ENCODE measurements at places on chromosomes 16 and 17.

DNA sequence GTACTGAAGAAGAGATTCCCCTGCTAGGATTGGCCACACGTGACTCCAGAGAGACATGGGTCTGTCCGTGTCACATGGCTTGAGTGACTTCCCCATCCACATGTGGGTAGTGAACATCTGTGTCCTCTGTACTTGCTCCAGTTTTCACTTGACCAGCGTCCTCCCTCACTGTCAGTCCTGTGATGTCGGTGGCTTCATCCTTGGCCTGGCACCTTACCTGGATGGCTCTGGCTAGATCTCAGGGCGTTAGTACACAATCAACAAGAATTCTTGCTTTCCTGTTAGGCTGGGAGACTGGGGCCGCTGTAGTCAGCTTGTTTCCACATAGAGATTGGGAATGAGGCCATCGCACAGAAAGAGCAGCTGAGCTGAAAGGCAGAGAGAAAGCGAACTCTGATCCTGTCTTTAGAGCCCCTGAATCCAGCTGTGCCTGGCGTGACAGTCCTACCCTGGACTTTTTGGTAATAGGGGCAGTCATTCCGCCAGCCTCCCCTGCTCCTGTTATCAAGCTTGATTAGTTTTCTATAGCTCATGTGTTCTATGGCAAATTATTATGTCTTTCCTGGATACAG is 227.3 kb downstream of the SNX29 start:
- DNase-seq: no peak

- no peak for DNase-seq
These were observed 651 bp downstream of the SHMT1 start for GRCh38 chr17:18362698-18363100.

- peak; percentile 64 for DNase-seq
These were observed 14.0 kb upstream of the ELAC2 start for GRCh38 chr17:13031718-13032350.

DNA sequence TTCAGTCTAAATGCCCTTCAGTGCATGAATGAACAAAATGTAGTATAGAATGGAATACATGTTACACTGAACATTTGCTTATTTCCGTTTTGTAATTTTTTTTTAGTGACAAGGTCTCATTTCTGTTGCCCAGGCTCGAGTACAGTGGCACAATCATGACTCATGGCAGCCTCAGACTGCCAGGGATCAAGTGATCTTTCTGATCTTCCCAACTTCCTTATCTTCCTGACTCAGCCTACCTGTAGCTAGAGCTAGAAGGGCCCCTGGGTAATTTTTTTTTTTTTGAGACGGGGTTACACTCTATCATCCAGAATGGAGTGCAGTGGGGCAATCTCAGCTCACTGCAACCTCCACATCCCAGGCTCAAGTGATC is 7.3 kb upstream of the SLX4 start:
- DNase-seq: no peak

GRCh38 chr17:58153671-58154070 is 5.5 kb downstream of the OR4D1 start:
- DNase-seq: peak; percentile 18

DNA sequence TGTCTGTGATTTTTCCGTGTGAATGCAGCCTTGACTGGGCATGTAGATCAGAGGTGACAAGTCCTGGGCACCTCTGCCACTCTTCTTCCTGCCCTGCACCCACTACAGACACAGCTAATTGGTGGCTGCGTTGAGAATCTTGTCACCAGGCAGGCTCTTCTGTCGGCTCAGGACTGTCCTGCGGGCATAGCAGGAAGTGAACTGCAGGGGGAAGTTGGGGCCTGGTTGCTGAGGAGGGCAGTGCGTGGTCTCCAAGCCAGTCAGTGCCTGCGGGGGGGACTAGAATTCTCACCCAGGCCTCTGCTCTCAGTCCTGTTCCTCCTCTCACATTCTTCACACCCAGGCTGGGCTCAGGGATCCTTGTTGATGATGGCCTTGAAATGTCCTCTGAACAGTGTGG is 50.5 kb downstream of the JPH3 start:
- no peak for DNase-seq

- peak; percentile 10 for DNase-seq
These were observed 284 bp upstream of the COPZ2 start for GRCh38 chr17:48037838-48038323.

DNA sequence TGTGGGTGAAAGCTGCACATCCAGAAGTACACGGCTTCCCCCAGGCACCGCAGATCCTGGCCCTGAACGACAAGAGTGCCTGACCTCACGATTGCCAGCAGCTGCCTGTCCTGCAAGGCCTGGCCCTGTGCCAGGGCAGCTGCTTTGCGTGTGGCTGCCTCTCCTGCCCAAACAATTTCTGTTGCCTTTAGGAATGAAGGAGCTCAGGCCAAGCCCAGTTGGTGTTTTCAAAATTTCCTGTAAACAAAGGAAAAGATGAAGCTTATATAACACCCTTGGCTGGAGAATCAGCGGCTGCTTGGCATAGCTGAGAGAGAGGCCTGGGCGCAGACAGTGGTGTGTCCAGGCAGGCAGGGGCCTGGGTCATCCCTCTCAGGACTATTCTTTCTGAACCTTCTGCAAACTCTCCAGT is 11.7 kb upstream of the SLC47A2 start:
- DNase-seq: no peak

GRCh38 chr17:68560966-68561720 is 40.0 kb downstream of the FAM20A start:
- DNase-seq: no peak

- DNase-seq: no peak
These were observed 40.8 kb downstream of the MRM1 start for GRCh38 chr17:36641877-36642845.

DNA sequence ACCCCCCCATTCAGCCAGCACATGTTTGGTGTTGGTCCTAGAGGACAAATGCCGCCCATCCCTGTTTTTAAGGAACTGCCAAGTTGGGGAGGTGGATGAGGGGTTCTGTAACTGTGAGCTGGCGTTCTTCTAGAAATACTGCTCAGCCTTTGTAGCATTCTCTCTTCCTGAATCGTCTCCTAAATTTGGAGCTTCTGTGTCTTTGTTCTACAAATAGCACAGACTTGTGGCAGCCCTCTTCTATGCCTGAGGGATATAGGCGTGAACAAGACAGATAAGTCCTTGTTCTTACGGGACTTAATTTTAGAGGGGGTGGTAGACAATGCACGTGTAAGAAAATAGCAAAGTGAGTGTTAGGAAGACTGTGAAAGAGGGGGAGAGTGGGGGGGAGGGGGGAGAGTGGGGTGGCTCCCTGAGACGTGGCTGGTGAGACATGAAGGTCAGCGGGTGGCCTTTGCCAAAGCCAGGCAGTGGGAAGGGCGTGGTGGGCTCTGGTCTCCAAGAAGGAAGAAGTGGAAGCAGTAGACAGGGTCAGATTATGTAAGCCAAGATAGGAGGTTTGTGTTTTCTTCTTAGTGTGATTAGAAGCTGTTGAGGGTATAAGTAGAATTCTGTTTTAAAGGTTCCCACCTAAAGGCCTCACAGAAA is 9.9 kb downstream of the MFSD11 start:
- no peak for DNase-seq

GRCh38 chr16:68823401-68824135 is 19.8 kb upstream of the TANGO6 start:
- no peak for DNase-seq

DNA sequence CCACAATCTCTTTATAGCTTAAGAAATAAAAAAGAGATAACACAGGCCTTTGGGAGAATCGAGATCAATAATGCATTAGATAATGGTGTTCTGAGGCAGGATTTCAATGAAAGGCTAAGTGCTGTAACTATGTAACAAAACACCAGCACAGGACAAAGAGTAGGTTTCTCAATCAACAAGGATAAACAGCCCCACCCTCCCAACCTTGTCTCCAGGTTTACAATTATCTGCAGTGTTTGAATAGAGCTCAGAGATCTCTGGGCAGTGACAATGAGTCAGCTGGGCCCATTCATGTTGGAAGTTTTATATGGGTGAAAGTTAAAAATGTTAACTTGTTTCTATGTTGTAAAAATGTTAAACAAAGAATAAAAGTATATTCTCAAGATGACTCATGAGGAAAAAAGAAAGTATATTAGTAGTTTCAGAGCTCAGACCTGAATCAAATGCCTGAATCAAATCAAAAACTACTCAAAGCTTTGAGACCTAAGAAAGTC is 17.0 kb upstream of the KRT20 start:
- no peak for DNase-seq

DNA sequence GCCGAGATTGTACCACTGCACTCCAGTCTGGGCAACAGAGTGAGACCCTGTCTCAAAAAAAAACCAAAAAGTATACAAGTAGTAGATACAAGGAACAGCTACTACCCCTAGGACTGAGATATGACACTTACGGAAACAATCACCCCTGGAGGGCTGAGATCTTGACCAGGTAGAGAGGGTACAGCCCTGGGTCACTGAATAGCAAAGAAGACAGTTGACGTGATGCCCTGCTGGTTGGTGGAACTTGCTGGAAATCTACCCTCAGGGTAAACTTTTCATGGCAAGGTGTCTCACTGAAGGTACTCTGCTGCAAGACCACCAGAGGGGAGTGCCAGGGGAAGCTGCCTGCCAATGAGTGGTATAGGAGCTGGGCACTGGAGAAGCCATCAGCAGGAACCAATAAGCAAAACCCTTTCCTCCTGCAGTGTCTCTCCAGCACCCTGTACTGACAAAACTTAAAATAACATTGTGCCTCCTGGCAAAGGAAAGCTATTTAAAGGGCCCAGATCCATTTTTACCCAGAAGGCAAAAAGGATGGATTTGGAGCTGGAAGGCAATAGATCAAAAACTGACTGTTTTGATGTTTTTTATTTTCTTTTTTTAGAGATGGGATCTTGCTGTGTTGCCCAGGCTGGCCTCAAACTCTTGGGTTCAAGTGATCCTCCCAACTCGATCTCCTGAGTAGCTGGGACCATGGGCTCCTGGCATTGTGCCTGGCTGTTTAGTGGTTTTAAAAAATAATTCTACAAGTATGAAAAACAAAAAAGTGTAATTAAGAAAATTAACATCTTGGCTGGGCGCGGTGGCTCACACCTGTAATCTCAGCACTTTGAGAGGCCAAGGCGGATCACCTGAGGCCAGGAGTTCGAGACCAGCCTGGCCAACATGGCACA is 11.3 kb upstream of the PDXDC1 start:
- DNase-seq: no peak

DNA sequence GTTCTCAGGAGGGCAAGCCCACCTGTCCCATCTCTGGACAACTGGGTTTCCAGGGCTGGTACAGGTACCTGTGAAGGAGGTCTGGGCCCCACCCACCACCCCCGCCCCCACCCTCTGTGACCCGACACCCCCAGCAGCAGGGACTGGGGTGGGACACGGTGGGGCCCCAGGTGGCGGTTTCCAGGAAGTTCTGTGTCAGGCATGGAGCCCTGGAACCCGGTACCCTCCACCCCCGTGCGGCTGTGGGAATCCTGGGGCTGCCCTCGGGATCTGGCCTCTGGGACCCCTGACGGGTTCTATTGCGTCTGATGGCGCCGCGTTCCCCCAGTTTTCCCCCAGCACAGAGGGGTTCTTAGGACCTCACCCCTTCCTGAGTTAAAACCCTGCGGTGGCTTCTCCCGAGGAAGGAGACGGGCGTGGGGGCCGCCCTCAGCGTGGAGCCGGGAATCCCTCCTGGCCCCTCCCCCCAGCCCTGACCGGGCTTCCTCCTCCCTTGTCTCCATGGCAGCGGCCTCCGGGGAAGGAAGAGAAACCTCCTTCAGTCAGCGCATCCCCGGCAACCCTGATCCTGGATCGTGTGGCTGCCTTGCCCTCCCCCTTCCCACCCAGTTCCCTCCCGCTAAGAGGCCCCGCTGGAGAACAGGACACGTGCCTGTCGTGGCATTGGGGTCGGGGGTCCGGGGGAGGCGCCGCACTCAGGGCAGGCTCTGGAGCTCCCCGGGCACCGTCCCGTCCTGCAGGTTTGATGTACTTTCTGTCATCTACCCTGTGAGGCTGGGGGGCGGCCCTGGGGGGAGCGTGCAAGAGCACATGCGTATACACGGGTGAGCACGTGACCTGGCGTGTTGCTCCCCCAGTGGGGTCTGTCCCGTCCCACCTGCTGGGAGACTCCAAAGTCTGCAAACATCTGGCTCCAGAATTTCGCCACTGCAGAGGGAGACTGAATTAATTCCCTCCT is 30.3 kb downstream of the CACNA1H start:
- DNase-seq: no peak

- no peak for DNase-seq
These were observed 382.8 kb downstream of the SEC14L1 start for GRCh38 chr17:77523540-77523939.

GRCh38 chr16:49780433-49780832 is 75.5 kb downstream of the ZNF423 start:
- DNase-seq: no peak

GRCh38 chr17:37521821-37522220 is 32.1 kb downstream of the DUSP14 start:
- DNase-seq: no peak

DNA sequence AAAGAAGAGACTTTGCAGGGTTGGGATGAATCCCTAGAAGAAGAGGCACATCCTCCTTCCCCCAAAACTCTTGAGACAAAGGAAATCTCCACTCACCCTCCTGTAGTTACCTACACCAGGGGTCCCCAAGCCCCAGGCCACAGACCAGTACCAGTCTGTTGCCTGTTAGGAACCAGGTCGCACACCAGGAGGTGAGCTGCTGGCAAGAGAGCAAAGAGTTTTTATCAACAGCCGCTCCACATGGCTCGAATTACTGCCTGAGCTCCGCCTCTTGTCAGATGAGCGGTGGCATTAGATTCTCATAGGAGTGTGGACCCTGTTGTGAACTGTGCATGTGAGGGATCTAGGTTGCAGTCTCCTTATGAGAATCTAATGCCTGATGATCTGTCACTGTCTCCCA is 98.9 kb downstream of the CCT6B start:
- DNase-seq: no peak

DNA sequence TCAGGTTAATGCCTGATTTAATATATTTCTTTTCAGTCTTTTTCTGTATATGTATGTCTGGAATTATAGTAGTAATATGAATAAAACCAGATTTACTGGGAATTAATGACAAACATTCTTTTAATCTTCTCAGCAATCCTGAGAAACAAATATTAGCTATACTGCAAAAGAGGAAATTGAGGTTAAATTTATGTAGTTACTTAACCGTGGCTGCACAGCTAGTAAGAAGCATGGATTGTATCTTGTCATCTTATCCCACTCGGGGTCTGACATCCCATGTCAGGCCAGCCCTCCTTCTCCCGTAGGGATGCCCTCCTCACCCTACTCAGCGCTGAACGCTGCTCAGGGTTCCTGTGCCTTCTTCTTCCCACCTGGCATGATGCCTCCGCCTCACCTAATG is 143.0 kb downstream of the FTO start:
- DNase-seq: no peak

GRCh38 chr17:73546770-73547536 is 97.3 kb downstream of the SDK2 start:
- DNase-seq: peak; percentile 28

Measured in CD4-positive, alpha-beta T cell treated with Interleukin-10 for 1 hour (primary cell).